Mesothelial cell of epicardium (in vitro differentiated cells): ENCODE measurements at places on chromosomes 2 and 18. TPM values are rescaled to one million over a fixed set of nuclear protein-coding genes. Genes with fewer than 3 reads are reported as not detected.

The RAX gene
- total RNA-seq, result not detected in 3 replicates

The BMP10 gene
- 0.13 TPM in 1 of 3 replicates, not detected in the others for total RNA-seq

DNA sequence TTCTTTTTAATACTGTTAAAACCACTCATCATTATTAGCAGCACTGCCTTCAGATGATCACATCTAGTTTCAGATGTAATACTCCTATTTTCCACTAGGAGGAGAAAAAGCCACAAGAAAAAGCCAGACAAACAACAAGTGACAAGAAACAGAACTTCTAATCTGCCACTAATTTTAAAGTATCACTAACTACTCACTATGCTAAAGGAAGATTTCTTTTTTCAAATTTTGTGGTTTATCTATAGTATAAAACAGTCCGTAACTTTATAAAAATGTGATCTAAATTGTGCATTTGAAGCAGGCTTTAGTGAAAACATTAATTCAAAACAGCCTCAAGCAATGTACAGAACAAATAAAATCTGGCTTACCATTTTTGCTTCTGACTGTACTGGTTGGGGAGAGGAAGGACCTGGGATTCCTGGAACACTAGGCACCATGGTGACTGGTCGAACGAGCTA, 56.8 kb downstream of the ATF2 start:
- no peak for DNase-seq
- H3K27ac ChIP-seq, result peak overlapping the region; percentile 89
- H3K4me1 ChIP-seq, result peaks cover 7% of the 10 kb centered on the region
- no peak overlapping the region for H3K4me3 ChIP-seq

The GYPC gene
- 39.4 to 41.4 TPM (median 39.7 TPM) in 3 replicates for total RNA-seq

- H3K36me3 ChIP-seq, result no peaks in the 10 kb centered on the region
- no peak for DNase-seq
- H3K4me1 ChIP-seq, result peaks cover 3% of the 10 kb centered on the region
- H3K27me3 ChIP-seq, result no peaks in the 10 kb centered on the region
Observed at GRCh38 chr2:60053791-60054190, 499.7 kb downstream of the BCL11A start.

The SLC14A1 gene
- total RNA-seq, result 0.20 TPM in 1 of 3 replicates, not detected in the others

DNA sequence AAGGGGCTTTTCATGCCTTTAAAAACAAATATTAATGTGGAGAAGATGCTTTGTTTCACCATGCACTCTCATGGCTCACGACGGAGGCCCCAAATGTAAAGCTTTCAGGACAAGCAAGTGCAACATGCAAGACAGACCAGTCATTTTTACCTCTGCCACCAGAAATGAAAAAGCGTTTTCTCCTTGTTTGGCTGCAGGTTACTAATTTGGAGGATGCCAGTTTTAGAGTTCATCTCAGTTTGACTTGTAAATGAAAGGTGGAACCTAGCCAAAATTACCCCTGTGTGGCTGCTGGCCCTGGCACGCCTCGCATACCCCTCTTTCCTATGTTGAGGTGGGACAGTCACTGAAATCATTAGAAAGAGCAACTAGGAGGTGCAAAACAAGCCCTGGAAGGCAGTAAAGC, 138.6 kb downstream of the BCL2 start:
- no peaks in the 10 kb centered on the region for H3K36me3 ChIP-seq
- peaks cover 36% of the 10 kb centered on the region for H3K4me1 ChIP-seq

- no peak overlapping the region for H3K4me3 ChIP-seq
- peaks cover 40% of the 10 kb centered on the region for H3K27me3 ChIP-seq
- no peak overlapping the region for H3K27ac ChIP-seq
- no peak for DNase-seq
- H3K36me3 ChIP-seq, result no peaks in the 10 kb centered on the region
Observed at GRCh38 chr2:133497270-133497893, 70.9 kb downstream of the NCKAP5 start.

DNA sequence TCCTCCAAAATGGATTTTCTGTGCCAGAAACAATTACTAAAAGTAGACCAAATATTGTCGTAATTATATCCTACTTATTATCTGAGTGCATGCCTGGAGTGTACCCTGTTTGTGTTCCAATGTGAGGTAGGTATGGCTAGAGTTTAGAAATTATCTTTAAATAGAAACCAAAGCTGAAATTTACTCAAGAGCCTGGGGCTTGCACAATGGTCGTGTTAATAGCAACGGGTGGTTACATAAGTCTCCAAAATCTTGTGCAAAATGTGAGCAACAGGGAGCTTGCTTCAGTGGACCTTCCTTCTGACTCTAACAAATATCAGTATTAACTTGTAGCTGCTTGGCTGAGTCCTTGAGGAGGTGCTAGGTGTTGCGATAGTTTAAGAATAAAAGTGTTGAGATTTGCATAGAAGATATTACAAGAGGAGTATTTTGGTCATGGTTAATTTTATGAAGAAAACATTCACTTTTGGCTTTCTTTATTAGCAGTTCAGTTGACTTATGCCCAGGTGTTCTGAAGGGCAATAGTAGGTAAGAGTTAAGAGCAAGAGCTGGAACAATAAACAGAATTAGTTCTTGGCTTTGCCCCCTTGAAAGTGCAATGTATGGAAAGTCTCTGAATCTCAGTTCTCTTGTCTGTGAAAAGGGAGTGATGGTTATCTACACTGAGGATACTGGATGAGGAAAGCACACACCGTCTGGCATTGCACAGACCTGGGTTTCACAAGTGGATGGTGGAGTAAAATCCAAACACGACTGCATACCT, 4.6 kb downstream of the CXCR4 start:
- peaks cover 97% of the 10 kb centered on the region for H3K27me3 ChIP-seq
- peaks cover 16% of the 10 kb centered on the region for H3K4me1 ChIP-seq
- DNase-seq, result no peak
- H3K4me3 ChIP-seq, result no peak overlapping the region
- H3K27ac ChIP-seq, result no peak overlapping the region

DNA sequence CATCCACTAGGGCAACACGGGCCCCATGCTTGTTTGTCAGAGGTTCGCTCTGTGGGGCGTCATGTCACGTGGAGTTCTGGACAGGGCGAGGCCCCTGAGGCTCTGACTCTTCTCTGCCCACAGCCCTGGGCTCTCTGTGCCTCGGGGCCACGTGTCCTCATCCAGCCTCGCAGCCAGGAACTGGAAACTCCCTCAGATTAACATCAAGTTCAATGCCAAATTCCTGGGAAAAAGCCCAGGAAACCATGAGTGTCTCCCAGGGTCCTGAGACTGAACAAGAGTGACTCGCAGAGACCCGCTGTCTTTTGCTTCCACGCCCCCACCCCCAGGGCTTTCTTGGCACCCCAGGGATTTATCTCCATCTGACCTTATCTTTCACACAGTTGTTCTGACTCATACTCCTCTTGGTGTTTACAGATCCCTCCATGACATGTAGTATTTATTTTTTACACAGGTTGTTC, 174.0 kb upstream of the PIEZO2 start:
- no peaks in the 10 kb centered on the region for H3K27me3 ChIP-seq
- no peak for DNase-seq
- H3K4me1 ChIP-seq, result peaks cover 15% of the 10 kb centered on the region
- H3K4me3 ChIP-seq, result no peak overlapping the region
